ENCODE measurements at places on chromosomes 6 and 20. TPM values are rescaled to one million over a fixed set of nuclear protein-coding genes. Genes with fewer than 3 reads are reported as not detected.

DNA sequence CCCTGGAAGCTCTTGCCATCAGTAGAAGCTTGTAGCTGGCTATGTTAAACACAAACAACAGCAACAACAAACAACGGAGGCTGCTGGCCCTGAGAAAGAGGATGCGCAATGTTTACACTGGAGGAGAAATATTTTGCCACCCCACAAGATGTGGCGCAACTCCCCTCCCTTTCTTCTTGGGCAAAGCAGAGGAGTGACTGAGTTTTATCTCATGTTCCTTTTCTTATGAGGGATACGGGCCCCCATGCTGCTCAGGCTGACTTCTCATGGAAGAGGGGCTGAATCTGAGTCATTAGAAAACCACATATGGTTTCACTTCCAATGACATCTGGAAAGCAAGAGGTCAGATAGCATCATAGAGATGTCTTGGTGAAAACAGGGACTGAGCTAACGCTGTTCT lies 75.9 kb upstream of the HDDC2 start:
- no peak for DNase-seq

GRCh38 chr6:39060467-39061160 lies 12.0 kb downstream of the GLP1R start:
- DNase-seq, result no peak

DNA sequence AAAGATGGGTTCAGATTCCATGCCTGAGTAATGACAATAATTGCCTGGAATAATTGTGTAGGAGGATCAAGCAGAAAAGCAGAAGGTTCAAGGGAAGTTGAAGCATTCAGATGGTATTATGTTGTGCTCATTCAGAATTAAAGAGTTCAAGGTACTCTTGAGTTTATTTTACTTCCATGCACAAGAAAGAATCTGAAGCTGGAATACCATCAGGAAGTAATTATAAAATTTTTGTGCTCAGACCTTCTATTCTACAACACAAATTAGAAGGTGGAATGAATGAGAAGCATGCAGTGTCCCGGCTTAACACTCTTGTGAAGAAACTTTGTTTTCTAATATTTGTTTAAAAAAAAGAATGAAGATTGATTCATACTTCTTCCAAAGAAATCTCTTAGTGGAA lies 139.4 kb upstream of the ENPP5 start:
- DNase-seq, result no peak

DNA sequence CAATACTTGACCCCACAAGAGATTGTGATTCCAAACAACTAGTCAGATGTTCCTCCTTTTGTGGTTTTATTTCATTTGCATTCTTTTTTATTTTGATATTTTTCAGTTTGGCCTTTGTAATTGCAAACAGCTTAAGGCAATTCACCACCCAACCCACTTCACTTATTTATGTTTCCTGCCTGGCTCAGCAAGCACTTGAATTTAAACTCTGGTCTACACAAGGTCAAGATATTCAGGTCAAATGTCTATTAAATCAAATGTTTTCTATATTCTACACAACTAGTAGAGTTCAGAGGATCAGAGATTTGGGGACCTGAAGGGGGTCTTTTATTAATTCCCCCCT lies 100.1 kb downstream of the SGK1 start:
- no peak for DNase-seq

DNA sequence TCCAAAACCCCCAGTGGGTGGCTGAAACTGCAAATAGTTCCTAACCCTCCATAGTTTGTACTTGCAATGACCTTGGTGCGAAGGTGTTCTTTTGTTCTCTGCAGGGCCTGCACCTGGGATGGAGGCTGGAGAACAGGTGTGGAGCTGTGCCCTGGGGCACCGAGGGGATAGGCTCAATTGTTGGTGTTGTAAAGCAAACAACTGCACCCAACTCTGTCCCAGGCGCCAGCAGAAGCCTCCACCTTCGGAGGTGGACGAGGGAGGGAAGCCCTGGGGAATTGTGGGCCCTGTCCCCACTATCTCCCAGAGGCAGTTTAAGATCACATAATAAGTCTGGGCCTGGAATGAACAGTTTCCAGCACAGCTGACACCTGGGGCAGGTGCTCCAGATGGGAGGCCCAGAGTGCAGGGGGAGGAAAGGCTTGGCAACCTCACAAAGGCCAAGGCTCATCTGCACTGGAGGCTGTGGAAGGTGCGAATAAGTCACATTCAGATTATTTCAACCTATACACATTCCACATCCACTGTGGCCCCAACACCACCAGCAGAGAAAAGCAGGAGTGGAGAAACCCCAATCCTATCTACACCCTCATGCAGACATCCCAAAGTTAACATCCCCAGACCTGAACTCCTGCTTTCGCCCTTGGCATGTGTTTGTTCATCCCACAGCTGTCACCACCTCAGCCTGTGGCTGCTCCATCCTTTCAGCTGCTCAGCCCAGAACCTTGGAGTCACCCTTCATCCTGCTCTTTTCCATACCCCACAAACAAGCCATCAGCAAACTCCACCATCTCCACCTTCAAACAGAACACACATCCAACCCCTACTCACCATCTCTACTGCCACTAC lies 12.3 kb upstream of the CBFA2T2 start:
- no peak for DNase-seq

DNA sequence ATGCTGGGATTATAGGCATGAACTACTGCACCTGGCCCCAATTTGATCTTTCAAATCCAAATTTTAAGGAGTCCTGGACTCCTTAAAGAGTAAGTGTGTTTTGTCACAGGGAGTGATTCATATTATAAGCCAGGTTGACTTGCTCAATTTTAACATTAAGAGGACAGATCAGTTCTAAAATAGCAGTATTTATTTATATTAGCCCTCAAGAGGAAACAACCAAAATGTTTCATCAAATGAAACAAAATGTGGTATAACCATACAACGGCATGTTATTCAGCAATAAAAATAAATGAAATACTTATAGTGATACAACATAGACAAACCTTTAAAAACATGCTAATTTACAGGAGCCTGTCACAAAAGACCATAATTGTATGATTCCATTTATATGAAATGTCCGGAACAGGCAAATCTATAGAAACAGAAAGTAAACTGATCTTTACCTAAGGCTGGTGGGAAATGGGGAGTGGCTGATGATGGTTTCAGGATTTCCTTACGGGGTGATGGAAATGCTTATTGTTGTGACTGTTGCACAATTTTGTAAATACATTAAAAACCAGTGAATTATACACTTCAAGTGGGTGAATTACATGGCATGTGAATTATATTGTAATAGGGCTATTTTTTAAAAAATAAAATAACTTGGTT lies 637.4 kb downstream of the MMUT start:
- DNase-seq, result no peak

- DNase-seq, result no peak
Measured at GRCh38 chr6:117681162-117681741, 6.0 kb downstream of the NUS1 start.

GRCh38 chr6:18990059-18990978 lies 603.2 kb downstream of the RNF144B start:
- DNase-seq, result peak; percentile 80

DNA sequence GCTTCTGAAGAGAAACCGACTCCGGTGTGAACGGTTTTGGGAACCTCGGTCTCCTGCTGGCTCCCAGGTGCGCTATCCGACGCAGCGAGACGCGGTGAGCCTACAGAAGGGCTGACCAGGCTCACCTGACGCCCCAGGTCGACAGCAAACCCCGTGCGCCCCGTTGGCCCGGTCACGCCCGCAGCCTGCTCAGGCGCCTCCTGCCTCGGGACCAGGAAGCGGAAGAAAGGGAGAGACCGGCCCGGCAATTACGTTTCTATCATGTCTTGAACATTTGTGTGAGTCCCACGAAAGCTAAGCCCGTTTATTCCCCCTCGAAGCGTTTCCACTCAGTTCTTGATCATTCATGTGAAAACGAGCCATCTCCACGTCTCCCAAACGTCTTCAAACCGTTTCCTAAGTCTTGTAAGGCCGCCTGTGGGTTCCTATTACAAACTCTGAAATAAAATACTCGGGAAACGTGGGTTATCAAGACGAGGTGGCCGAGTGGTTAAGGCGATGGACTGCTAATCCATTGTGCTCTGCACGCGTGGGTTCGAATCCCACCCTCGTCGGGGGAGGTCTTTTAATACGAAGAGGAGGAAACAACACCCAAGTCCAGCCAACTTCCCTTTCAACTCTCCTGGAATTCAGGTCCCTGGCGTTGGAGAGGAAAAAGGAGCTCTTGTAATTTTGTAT lies 150.5 kb upstream of the PRSS16 start:
- DNase-seq, result no peak

- no peak for DNase-seq
Measured at GRCh38 chr20:43300901-43301300, 111.2 kb upstream of the PTPRT start.

Gene NR2E1
- total RNA-seq, result not detected

Gene KCNQ5
- not detected for total RNA-seq
